Stimulated activated CD4-positive, alpha-beta T cell treated with anti-CD3 and anti-CD28 coated beads, Interleukin-1b, Interleukin-23, amount 100 ng/mL, for 1 hour (primary cell): ENCODE measurements at places on chromosomes 3 and 15.

DNA sequence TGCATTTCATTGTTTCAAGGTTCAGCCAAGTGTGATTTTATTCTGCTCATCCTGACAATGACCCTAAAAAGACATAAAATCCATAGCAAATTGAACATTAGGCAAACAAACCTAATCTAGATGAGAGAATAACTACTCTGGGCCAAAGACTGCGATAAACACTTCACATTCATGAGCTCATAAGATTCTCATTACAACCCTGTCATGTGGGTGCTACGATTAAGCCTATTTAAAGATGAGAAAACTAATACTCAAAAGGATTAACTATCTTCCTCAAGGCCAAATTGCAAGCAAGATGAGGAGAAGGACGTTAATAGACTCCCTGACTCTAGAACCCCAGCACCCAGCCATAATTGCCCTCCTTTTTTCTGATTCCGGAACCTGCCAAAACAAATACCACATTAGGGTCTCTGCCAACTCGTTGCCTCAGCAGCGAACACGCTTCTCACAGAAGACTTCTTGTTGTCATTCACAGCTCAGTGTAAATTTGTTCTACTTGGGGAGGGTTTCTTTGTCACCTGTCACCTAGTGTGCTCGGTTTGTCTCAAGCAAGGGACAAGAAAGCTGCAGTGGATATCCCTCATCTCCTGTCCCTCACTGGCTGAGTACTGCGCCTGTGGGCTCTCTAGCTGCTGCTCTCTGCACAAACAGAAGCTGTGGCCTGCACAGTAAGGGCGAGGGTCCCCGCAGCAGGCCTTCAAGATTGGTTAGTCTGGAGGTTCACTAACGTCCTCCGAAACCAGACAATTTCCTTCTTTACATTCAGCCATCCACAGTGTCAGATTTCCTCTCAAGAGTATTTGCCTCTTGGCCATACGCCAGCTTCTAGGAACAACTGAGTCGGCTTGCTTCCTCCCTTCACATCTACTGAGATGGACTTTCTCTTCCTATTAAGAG is 200.0 kb upstream of the UBE2E2 start:
- DNase-seq = no peak

DNA sequence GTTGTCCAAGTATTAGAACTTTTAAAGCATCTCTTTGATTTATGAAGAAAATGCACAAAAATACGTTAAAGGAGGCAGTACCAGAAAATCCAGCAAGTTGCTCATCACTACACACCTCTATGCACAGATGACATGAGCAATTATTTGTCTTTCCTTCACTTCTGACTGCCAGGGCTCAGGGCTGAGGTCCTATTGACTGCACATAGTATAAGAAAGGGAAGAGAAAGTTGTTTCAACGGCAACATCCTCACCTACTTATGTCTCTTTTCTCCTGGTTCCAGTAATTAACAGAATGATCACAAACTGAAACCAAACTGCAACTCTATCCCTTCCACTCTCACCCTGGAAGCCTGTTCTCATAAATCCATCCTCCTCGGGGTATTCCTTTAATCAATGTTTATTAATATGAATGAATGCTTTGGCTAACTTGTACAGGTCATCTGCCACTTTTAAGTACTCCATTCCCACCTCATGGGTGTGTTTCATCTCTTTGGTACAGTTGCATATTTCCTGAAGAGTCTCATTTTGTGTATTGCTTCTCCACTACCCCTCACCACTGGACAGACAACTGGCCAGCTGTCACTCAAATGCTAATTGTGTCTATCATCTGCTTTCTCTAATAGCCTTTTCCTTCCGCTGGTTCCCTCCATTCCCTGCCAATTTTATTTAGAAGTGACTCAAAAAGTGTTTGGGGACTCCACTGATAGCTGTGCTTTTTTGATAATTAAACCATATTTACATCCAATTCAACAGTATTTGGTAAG is 34.5 kb downstream of the RAB27A start:
- DNase-seq = no peak

DNA sequence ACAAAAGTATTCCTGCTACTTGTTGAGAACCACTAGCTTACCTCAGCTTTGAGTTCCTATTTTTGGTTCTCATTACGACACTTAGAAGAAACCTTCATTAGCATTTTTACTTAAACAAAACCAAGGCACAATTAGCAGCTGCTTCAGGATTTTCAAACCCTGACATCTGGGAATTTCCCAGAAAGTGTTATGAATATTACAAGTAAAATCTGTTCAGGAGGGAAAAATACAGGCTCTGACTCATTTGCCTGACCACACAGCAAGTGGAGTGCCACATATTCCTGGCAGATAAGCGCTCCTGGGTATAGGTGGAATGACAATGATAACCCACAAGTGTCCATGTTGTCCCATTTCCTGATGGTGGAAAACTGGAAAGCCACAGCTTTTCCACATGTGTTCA is 10.3 kb upstream of the RFTN1 start:
- no peak for DNase-seq

DNA sequence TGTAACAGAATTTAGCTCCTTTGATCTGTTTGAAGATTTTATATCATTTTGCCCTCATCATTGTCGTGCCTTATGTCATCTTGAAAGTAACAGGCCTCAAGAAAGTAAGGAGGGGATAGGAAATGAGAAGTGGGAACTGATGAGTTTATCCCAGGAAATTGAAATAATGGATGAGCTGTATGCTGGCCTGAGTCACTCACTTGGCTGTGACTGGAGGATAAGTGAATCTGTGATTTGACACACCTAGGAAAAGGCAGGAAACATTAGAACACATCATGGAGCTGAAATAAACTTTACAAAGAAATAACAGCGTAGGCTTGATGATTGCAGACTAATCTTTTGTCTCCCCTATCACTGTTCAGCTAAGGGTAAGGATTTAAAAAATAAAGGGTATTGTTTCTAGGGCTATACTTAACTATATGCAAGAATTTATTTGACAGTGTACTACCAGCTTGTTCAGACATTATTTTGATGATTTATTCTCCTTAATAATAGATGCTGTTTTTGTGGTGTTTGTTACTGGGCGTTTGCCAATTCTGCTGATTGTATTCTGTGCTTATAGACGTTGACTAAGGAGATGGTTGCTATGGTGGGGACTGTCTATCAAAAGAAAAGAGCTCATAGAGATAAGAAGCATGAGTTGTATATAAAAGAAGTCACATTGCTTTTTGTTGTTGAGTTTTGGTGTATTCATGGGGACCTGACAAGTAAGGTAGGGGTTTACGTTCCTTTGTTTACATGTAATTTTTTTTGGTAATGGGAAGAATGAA is 105.6 kb upstream of the ROPN1 start:
- no peak for DNase-seq

- DNase-seq = no peak
Observed at GRCh38 chr15:78641102-78641748, at the start of gene CHRNB4. TSS of gene CHRNB4 (minus strand) at chr15:78641210. CDS start at chr15:78641133, 77 bp downstream.

- no peak for DNase-seq
Observed at GRCh38 chr3:18655827-18656226, 230.7 kb upstream of the SATB1 start.

DNA sequence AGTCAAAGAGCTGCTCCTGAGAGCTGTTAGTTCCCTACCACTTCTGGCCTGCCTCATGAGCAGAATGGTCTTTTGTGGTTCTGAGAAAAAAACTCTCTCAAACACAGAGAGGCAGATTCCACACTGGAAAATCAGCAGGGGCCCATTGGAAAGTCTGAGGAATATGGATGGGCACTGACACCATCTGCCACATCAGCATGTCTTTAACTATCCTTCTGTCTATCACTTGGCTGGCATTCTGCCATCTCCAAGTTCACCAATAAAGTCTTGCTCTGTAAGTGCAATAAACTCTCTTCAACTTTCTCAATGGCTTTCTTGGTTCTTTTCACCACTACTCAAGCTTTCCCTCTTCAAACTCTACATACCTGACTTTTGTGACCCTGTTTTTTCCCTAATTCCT is 101.3 kb upstream of the GALNT15 start:
- DNase-seq = no peak

GRCh38 chr15:38088971-38089370 is 154.5 kb downstream of the TMCO5A start:
- DNase-seq = no peak

DNA sequence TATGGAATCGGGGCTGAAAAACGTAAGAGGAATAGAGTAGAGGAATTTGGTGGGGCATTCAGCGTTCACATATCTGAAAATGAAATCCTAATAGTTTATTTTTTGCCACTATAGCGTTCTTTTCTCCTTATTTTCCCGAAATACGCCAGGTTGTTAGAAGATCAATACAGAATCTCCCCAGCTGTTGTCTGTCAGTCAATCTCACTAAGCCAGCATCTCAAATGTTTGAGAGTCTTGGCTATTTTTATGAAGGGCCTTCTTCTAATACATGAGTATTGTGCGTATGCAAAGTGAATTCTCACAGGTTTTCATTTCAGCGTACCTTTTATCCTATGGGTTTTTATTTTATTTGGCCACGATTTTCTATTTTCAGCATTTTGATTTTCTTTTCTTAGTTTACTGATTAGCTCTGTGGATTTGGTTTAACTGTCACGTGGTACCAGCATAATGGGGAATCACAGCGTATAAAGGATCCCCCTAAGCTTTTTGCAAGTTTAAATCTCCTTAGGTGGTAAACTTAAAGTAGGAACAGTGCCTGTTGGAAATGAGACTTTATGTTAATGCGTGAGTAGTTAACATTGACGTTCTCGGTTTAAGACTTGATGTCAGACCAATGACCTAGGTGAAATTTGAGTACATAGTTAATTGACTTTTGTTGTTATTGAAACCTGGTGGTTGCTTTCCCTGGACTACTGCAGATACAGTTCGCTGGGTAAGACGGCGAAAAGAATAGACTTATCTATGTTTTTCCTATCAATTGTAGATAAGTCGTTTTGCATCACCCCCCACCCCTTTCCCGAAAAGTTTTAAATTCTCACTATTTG is 1.3 kb downstream of the FXR1 start:
- no peak for DNase-seq

- no peak for DNase-seq
Observed at GRCh38 chr15:67928666-67929065, 88.8 kb upstream of the RNU6-1 start.

DNA sequence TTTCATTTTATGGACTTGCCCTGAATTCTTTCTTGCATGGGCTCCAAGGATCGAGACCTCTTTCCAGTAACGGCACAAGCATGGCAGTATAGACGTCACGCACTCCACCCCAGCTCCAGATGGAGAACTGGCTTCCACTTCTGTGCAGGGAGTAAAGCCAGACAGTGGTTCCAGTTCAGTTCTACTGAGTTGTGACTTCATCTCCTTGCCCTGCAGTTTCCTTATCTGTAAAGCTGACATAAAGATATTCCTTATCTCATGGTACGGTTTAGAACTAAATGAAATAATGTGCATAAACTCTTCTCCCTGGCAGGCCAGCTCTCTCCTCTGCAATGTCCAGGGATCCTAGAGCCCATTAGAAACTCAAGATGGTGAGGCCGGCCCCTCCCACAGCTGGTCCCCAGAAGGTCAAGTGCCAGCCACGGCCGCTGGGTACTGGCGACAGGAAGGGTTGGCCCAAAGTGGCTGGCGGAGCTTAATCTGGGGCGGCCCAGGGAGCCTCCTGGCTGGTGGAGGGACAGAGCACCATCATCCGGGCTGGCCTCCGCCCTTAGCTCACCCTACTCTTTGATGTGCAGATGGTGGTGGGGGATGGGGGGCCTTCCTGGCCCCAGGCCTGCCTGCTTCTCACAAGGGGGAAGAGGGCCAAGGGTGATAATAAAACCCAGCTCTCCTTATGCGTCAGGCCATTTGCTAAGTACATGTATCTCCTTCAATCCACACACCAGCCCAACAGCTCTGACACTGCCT is 7.2 kb downstream of the MESP2 start:
- DNase-seq = no peak

DNA sequence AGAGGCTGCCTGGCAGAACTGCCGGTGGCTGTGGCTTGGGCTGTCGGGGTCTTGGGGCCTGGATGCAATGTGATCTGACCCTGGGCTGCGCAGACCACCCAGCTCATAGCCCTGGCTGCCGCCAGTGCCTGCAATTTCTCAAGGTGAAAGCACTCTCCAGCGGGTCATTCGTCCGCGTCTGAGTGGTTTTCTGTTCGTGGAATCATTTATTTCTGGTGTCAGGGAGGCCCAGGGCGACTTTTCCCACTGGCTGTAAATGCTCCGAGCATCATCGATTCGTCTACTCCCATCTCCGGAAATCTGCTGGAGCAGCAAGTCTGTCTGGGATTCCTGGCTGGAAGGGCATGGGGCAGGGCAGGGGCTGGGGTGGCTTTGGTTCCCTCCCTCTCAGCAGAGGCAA is 40.6 kb upstream of the ADPGK start:
- no peak for DNase-seq

DNA sequence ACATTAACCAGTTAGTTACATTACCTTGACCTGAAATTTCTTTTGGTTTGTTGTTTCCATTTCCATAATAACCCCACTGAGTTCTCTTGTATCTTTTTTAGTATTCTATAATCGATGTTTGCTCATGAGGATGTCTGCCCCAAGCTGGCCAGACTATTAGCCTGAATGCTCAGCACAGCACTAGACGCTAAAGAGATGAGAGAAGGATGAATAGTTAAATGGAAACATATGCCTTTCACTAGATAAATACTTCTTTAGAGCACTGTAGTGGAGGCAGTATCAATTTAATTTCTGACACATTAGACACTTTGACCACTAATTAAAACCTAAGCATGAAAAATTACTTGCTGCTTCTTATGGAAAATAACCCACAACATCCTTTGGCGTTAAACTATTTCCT is 654.9 kb upstream of the KCNMB2 start:
- no peak for DNase-seq

GRCh38 chr3:67015702-67016484 is 17.8 kb downstream of the KBTBD8 start:
- no peak for DNase-seq

GRCh38 chr3:11726146-11726545 is 82.4 kb upstream of the VGLL4 start:
- no peak for DNase-seq

DNA sequence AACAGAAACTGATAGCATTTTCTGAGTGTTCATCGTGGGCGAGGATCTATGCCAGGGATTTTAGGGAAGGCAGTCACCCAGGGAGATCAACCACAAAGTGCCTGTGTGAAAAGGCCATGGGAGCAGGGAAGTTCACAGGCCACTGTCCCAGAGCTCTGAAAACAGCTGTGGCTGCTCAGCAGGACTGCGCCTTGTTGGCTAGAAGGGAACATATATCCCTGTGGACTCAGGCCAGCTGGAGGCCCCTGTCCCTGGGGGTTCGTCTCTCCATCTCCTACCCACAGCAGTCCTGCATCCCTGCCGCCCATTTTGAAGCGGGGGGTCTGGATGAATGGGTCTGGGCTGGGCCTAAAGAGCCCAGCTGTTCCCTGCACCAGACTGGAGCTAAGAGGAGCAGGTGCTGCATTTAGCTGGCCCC is 27.8 kb downstream of the PPCDC start:
- DNase-seq = no peak
